ENCODE measurements at places on chromosomes 2 and 18.

GRCh38 chr18:28541934-28542333, 365.0 kb upstream of the CDH2 start:
- no peak for DNase-seq

DNA sequence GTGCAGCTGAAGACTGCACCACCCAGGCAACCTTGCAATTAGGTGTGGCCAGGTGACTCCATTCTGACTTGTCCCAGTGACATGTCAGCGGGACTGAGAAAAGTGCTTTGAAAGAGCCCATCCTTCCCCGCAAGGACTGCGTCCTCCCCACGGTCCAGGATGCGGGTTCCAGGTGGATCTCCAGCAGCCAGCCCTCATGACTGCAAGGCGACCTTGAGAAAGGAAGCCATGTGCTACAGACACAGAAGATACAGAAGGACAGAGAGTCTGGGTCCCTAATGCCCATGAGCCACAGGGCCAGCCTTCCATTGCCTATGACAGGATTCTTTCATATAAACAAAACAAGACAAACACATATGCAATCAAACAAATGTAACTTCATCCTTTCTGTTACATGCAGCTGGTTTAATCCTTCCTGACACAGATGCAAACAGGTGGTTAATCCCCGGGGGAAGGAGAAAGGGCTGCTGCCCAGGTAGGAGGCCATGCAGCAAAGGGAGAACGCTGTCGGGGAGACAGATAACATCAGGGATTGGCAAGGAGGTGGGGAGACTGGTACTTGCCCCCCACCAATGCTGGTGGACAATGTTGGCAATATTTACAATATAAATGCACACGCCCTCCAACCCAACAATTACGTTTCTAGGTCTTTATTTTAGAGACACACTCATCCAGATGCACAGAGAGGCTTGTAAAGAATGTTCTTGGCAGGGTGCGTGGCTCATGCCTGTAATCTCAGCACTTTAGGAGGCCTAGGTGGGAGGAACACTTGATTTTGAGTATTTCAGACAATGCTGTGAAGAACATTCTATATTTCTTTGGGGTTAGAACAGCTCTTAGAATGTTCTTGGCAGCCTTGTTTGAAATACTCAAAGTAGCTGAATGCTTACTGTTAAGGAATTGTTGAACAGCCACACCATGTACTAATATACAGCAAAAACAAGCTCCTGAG, 64.8 kb downstream of the NCAPH start:
- DNase-seq = no peak

GRCh38 chr2:101113441-101114267, 37.5 kb downstream of the TBC1D8 start:
- no peak for DNase-seq

DNA sequence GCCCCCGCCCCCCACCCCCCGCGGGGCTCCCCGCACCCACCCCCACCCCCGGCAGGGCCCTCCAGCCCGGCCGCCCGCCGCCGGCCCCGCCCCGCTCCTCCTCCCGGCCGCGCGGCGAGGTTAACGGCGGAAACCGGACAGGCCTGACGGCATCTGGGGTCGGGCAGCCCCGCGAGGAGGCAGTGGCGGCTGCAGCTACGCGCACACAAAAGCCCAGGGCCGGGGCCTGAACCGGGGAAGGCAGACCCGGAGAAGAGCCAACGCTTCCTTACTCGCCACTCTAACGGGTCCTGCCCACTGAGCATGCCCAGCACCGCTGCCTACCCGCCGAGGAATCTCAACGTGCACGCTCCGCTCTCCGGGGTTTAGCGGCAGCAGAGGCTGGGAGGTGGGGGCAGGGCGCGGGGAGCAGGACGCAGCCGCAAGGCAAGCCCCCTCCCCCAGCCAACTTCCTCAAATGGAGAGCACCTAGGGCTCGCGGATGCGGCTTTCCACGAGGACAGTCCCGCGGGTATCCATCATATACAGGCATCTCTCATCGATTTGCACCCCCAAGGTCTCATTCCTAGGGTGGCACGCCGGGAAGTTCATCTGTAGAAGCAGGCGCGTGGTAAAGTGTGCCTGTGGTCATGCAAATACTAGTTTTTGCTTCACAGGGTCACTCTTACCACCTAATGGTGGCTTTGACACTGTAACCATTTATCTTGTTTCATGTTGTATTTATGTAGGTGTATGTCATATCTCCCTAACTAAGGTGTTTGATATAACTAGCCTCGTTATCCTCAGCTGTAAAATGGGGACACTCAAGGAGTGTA, at the start of gene MEMO1:
Gene MEMO1, minus strand, starts transcription at position 339 of the 815 bp plus-strand sequence. CDS start 761 bp downstream, outside the sequence.
- peak; percentile 80 for DNase-seq

DNA sequence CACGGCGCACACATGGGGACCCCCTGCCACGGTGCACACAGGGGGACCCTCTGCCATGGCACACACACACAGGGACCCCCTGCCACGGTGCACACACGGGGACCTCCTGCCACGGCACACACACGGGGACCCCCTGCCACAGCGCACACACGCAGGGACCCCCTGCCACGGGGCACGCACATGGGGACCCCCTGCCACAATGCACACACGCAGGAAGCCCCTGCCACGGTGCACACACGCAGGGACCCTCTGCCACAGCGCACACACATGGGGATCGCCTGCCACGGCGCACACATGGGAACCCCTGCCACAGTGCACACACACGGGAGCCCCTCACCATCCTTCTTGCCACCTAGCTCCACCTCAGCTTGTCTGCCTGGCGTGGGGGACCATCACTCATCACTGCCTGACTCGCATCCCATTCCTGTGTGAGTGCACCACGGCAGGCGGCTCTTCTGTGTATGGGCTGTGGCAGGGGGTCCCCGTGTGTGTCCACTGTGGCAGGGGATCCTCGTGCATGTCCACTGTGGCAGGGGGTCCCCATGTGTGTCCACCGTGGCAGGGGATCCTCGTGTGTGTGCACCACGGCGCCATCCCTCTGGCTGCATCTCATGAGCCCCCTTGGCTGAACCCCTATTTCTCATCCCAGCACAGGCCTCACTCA, 206.7 kb downstream of the EIPR1 start:
- DNase-seq = no peak

GRCh38 chr2:145909175-145909755, 1389.3 kb upstream of the ZEB2 start:
- no peak for DNase-seq

- no peak for DNase-seq
These were observed 50.2 kb downstream of the SKA1 start for GRCh38 chr18:50424877-50425690.

- DNase-seq = no peak
These were observed 1.4 kb downstream of the CYS1 start for GRCh38 chr2:10078704-10079265.

DNA sequence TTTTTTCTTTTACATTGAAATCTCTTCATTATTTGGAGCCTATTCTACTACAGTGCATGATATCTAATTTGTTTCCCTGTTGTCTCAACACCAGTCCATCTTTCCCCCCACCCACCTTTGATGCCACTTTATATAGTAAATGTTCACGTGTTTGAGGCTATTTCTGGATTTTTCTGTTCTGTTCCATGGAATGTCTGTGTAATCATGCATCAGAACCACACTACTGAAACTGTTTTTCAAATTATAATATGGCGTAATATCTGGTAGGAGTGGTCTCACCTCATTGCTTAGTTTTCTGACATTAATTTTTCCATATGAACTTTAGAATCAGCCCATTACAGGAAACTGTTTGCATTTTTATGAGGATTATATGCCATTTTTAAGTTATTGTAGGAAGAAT, 19.1 kb upstream of the NARS1 start:
- no peak for DNase-seq

DNA sequence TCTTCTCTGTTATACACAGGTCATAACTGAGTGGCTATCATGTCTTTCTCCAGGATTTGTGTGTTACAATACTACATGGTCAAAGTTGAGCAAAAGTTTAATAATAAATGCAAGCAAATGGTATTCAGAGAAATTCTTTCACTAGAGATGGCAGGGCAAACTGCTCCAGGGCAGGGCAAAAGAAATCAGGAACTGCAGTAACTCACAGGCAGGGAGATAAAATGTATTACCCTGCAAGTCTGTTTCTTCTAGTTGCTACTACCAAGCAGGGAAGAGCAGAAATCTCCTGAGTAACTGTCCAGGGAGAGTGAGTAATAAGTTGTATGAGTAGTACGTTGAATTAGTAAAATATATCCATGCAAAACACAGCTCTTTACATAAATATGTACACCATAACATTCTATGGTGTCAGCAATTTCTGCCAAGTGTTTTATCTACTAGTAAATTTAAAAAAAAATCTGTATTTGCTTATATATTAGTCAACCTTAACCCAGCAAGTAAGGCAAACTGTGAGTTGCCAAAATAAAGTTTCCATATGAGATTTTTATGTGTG, 404.1 kb downstream of the ZEB2 start:
- DNase-seq = no peak

DNA sequence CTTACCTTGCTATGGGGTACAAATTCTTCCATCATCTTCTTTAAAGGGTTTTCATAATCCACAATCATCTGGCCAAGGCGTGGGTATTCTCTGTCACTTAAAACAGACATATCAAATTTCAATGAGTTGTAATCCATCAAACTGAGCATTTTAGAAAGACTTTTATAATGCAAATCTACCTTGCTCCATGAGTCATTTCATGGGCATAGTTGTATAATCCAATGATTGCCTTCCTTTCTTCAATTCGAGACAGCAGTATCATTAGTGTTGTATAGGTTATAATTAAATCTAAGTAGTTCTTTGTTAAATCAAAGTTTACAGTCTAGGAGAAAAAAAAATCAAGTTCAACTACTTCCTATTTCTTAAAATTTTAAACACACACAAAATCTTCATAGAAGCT, 36.3 kb downstream of the NCKAP1 start:
- no peak for DNase-seq

Data from T-helper 9 cell (primary cell).